ENCODE measurements at places on chromosomes 11 and 22.

GRCh38 chr11:118791111-118791960, at the start of gene DDX6:
DDX6 (minus strand) TSS chr11:118791164; CDS start chr11:118786251, 4,913 bp downstream.
- DNase-seq: peak; percentile 90

DNA sequence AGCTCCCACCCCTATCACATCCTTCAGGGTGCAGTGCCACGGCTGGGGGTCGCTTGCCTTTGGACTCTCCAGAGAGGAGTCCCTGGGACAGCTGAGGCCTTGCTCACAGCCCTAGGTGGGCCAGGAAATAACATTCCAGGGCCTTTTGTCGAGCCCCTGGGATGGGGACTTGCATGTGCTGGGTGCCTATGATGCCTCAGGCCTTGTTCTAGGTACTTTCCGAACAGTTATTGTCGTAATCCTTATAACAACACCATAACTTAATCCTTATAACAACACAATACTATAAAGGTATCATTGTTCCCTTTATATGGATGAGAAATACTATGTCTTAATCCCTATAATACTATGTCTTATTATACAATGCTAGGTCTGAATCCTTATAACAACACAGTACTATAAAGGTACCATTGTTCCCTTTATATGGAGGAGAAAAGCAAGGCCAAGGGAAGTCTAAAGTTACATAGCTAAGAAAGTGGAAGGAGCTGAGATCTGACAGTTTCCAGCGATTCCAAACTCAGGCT, 236.5 kb downstream of the ST3GAL4 start:
- DNase-seq: no peak

DNA sequence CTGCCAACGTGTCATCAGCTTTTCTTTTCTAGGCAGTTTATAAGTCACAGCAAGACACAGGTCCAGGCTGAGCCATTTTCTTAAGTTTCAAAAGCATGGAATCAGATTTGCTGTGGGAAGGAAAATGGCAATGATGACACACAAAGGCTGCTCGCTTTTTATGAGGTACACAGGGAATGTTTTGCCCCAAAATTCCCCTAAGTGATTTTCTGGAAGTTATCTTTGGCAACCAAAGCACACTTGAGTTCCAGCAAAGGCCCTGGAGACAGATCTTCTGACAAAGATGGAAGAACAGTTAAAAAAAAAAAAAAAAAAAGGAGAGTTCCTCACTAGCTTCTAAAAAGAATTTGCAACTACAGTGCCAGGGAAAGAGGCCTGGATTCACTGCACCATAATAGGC, 260.8 kb downstream of the LARGE1 start:
- DNase-seq: no peak

- no peak for DNase-seq
These were observed 109.1 kb downstream of the RASSF10 start for GRCh38 chr11:13118194-13118593.

GRCh38 chr22:22403306-22403705, 105.2 kb downstream of the ZNF280B start:
- DNase-seq: no peak

DNA sequence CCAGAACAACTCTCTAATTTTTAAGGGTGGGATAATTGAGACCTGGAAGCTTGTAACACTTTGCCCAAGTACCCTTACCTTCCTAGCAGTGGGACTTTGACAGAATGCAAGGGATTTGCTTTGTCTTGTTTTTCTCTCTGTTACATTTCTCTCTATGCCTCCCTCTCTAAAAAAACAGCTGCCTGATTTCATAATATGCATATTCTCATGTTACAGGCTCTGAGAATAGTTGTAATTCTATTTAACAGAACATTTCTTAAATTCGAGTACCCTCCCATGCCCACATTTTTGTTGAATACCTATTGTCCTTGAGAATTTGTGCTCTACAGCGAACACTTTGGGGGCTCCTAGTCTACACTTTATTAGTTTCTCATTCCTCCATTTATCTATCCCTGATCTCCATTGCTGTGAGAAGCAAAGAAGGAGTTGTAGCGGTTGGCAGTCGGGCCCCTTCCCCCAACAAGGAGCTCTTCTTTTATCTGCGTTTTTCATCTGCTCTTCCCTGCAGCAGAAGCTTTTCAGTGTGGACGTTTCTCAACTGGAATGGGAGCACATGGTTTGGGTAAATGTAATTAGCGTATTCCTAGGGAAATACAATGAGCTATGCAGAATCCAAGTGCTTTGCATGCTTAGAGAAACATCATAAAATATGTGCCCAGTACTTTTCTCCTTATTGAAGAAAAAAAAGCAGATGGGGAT, 117.7 kb upstream of the CCDC90B start:
- DNase-seq: no peak

DNA sequence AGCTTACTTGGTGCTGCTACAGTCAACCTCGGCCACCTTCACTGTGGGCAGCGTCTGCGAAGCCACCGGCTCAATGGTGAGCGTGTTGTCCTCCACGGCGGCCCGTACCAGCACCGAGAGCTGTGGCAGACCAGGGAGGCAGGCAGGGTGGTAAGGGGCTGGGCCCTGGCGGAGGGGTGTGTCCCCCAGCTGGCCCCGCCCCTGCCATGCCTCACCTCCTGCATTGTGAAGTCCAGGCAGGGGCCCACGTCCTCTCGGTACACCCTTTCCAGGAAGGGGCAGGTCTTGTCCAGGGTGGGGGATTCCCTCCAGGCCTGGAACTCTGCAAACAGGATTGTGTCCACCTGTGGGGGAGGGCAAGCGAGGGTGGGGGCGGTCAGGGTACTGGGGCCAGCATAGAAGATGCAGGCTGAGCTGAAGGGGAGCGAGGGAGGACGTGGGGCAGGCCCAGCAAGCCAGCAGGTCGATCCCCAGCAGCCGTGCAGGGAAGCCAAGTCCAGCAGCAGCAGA, 12.8 kb downstream of the RAB3IL1 start:
- no peak for DNase-seq

GRCh38 chr11:5291207-5291838, 10.4 kb downstream of the OR51B4 start:
- no peak for DNase-seq

DNA sequence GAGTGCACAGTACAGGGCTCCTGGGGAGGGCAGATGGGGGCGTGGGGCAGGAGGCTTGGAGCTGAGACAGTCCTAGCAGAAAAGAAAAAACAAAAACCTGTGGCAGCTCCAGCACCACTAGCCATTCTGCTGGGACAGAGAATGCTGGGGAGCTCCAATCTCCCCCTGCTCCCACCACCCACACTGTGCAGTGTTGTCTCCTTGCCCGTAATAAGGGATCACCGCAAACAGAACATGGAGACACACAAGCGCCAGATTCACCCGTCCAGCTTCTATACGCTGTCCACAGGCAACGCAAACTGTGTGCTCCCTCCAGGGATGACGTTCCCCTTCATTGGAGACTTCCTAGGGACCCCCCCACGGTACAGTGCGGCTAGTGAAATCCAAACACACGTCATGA, 31.4 kb downstream of the OPCML start:
- no peak for DNase-seq

GRCh38 chr11:126502982-126503381, 147.5 kb downstream of the ST3GAL4 start:
- DNase-seq: no peak

GRCh38 chr11:40387240-40387980, 1072.0 kb downstream of the LRRC4C start:
- no peak for DNase-seq

DNA sequence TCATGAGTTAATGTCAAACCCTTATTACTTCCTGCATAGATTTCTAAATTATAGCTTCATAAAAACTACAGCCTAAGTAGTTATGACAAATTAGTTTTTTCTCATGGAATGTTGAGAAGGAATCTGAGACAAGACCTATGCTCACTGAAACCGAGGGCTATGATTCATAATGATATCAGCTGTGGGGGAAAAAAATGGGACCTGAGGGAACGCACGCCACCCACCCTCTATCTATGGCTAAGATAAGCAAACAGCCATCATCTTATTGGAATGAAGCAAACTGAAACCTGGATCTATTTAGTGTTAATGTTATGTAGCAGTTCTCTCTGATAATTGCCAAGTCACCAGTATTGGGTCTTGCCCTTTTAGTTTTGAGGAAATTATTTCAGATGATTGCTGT, 906.9 kb upstream of the RAG2 start:
- no peak for DNase-seq

DNA sequence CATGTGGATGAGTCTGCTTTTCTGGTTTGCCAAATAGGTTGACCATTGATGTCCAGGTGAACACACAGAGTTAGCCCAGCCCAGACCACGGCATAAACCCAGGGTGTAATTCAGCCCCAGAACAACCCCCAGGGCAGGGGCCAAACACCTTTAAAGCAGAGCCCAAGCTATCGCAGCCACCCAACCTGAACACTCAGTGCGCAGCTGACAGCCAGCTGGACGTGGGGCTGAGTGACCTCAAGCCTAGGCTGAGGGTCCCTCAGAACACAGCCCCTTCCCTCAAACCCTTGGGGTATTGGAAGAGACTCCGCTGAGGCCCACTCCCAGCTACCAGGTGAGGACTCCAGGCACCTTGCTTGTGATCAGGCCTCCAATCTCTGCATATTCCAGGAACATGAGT, 161.5 kb upstream of the NECTIN1 start:
- no peak for DNase-seq

GRCh38 chr22:29787371-29787980, 20.3 kb downstream of the UQCR10 start:
- DNase-seq: no peak

GRCh38 chr11:10606536-10607208, 38.2 kb upstream of the LYVE1 start:
- no peak for DNase-seq

DNA sequence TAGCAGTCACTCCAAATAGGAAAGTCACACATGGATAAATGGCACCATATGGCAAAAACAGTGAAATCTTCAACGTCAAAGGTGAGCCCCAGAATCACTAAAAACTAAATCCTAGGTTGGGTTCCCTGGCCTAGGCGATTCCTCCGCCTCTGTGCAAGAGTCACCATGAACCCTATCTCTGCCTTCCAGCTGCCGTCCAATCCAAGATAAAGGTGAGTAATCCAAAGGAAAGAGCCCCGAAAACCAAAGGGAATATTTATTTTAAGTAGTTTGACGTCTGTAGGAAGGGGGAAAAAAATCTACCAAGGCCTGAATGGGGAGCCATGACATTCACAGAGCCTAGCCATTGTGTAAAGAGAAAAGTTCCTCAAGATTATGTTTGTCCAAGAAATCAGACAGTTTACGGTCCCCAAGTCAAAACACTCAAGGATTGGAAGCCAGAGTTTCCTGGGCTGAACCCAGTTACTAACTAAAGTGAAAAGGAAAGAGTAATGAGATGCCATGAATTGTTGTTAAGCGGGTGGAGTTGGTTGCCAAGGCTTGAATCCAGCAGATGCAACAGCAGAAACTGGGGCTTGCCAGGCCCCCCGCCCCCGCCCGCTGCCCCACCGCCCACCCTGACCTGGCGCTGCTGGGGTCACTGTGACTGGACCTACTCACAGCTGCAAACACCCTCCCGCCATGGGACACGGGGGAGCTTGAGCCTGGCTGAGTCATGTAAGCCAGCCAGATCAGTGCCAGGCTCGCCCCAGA, 39.7 kb upstream of the ETS1 start:
- no peak for DNase-seq

DNA sequence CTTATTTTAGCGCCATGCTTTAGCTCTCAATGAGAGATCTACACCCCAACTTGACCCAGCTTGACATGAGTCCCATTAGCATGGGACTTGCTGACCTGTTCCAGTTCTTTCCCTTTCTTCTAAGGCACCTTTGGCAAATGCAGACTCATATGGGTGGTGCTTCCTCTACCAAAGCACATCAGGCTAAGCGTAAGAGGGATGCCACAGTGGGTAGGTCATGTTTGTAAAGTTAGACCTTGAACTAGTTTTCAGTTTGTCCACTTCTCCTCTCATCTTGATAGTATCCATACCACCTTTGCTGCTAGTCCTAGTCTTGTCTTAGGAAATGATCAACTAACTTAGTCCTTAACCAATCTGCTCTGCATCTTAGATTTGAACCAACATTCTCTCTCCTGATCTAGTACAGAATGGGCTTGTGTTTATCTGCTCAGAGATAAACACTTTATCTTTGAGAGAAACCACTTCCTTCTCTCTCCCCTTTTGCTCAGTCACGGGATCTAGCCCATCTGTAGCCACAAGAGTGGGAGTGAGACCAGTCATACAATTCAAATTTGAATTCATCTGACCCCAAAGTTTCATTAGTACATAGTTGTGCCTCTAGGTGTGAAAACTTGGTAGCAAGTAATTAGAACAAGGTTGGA, 72.1 kb upstream of the CD44 start:
- DNase-seq: no peak

DNA sequence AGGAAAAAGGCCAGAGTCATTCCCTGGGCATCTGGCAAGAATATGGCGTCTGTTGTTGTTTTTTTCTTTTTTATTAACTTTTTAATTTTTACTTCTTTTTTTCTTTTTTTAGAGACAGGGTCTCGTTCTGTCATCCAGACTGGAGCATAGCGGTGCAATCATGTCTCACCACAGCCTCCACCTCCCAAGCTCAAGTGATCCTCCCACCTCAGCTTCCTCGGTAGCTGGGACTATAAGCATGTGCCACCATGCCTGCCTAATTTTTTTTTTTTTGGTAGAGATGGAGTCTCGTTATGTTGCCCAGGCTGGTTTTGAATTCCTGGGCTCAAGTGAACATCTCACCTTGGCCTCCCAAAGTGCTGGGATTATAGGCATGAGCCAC, 54.0 kb upstream of the PRDM11 start:
- no peak for DNase-seq

DNA sequence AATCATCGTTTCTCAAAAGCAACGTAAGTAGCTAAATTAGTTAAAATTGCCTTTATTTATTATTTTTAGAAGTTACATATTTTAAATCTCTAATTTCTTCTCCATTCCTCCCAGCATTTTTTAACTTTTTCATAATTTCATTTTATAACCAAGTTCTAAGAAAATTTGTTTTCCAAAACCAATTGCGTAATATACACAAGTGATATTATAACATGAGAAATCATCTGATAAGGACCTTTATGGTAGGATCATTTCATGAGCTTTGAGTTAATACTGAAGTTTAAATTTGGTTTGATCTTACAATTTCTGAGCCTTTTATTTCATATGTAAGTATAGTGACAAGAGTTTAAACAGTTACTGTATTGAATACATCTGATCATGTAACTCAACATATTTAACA, 27.7 kb upstream of the CARD18 start:
- no peak for DNase-seq

DNA sequence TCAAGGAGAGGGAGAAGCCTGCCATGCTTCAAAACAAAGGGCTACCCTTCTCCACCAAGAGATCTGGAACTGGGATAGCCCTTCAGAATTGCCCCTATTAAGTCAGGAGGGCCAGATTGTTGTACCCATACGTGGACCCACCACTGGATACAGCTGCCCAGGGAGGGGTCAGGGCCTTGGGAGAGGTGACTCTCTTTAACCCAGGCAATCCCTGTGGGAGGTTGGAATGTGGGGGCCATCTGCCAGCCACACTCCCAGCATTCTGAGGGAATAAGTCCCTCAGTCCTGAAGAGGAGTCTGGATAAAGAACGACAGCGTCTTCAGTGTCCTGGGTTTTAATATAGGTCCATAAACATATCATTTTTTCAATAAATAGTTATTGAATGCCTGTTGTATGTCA, 588.2 kb upstream of the TENM4 start:
- no peak for DNase-seq

DNA sequence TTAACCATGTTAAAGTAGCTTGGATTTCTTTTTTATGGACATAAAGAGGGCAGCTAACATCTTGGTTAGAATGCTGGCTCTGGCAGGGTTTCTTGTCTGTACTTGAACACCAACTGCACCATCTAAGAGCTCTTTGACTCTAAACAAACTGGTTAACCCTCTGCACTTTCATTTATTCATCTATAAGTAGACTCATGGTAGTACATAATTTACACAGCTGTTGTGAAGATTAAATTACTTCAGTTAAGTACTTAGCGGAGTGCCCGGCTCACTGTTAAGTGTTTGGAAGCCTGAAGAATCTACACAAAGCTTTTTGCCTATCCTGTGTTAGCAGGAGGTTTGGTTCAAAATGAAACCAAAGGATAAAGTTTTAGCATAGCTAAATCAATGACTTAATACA, 846.2 kb upstream of the API5 start:
- DNase-seq: peak; percentile 96
